ENCODE measurements at places on chromosomes 5 and 9. TPM values are rescaled to one million over a fixed set of nuclear protein-coding genes. Genes with fewer than 3 reads are reported as not detected.

GRCh38 chr9:18297056-18297841 lies 176.7 kb upstream of the ADAMTSL1 start:
- no peak overlapping the region for H3K4me3 ChIP-seq
- no peaks in the 10 kb centered on the region for H3K36me3 ChIP-seq
- DNase-seq = no peak

- H3K4me1 ChIP-seq = no peaks in the 10 kb centered on the region
- peak; percentile 18 for DNase-seq
- no peak overlapping the region for H3K4me3 ChIP-seq
- no peak overlapping the region for H3K27ac ChIP-seq
- H3K27me3 ChIP-seq = no peaks in the 10 kb centered on the region
Measured at GRCh38 chr9:112711050-112711689, 6.7 kb downstream of the INIP start.

DNA sequence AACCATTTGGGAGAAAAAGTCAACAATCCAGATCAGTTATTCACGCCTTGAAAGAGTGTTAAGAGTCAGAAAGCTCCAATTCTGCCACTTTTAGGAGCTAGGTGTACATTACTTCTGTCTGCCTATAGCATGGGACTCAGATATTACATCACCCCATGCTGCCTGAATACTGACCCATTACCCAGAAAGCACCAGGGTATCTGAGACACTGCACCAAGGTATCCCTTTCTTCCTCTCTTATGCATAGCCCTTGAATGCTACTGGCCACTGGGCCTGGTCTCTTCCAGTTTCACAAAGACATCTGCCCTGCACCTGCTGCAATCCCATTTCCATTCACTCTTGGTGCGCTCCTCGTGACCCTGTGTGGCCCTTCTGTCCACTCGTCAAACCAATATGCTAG lies 2.6 kb downstream of the STRBP start:
- no peaks in the 10 kb centered on the region for H3K27me3 ChIP-seq
- H3K36me3 ChIP-seq = no peaks in the 10 kb centered on the region
- no peak for DNase-seq

GRCh38 chr9:18319918-18320445 lies 154.0 kb upstream of the ADAMTSL1 start:
- H3K4me3 ChIP-seq = no peak overlapping the region
- DNase-seq = no peak
- no peaks in the 10 kb centered on the region for H3K4me1 ChIP-seq

GRCh38 chr5:16924206-16924605 lies 11.9 kb downstream of the MYO10 start:
- H3K36me3 ChIP-seq = no peaks in the 10 kb centered on the region
- peak overlapping the region; percentile 64 for H3K27ac ChIP-seq
- DNase-seq = no peak
- H3K4me1 ChIP-seq = peaks cover 18% of the 10 kb centered on the region
- no peak overlapping the region for H3K4me3 ChIP-seq

DNA sequence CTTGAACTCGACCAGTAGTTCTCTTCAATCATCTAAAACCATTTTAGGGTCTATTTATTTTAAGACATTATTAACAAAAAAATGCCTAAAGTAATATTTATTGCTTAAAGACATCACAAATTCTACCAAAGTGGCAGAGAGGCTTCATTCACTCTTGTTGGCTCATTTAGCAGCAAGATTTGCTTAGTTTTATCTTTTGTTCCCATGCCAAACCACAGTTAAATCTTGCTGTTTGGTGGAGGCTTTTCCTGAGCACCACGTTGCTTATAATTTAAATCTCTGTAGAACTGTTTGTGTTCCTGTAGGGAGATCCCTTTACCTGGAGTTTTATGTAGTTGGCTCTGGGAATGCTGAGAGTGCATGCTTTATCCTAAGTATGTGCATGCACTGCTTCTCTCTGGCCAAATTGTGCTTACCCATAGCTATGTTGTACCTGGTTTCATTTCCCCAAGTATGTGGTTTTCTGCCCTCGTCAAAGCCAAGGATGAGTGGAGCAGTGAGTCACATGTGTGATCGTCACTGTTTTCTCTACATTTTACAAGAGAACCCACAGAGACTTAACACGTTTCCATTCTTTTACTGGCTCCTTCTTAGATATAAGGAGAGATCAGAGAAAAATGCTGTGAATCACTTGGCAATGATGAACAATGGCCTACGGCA lies 42.1 kb upstream of the MAST4 start:
- H3K36me3 ChIP-seq = no peaks in the 10 kb centered on the region
- no peak overlapping the region for H3K27ac ChIP-seq
- DNase-seq = no peak
- no peaks in the 10 kb centered on the region for H3K4me1 ChIP-seq

DNA sequence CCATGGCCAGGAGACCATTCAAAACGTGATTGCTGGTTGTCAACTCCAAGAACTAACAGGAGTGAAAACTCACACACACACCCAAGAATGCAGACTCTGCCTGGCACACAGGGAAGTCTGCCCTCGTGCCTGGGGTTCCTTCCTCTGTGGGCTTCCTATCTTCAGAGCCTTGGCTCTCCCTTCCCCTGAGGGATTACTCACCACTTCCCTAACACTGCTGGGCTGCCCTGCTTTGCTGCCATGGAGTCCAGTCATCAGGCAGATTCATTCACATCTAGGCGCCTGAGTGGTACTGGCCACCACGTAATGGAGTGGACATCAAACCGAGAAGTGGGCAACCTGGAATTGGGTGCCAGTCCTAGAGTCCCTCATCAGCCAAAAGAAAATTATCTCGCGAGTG lies 76.4 kb upstream of the PRSS3 start:
- no peak overlapping the region for H3K4me3 ChIP-seq
- no peak overlapping the region for H3K27ac ChIP-seq
- no peak for DNase-seq
- H3K27me3 ChIP-seq = no peaks in the 10 kb centered on the region
- no peaks in the 10 kb centered on the region for H3K36me3 ChIP-seq

DNA sequence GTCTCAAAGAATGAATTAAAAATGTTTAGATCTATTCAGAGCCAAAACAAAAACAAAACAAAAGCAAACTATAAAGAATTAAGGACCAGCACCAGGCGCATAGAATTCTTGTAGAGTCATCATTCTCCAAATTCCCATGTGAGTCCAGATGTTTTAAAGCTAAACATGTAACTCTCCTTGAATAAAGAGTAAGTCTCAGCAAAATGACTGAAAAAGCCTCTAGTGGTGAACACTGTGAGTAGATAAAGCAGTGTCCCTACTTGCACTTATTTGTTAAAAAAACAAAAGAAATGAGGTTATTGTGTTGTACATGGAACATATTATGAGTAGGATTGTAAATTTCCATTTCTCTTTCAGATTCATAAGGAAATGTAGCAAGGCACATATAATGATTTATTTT lies 44.0 kb downstream of the NNT start:
- no peaks in the 10 kb centered on the region for H3K4me1 ChIP-seq
- DNase-seq = no peak
- H3K36me3 ChIP-seq = no peaks in the 10 kb centered on the region
- no peaks in the 10 kb centered on the region for H3K27me3 ChIP-seq

GRCh38 chr9:90455316-90455715 lies 187.3 kb downstream of the DIRAS2 start:
- H3K36me3 ChIP-seq = no peaks in the 10 kb centered on the region
- H3K4me1 ChIP-seq = no peaks in the 10 kb centered on the region
- H3K4me3 ChIP-seq = no peak overlapping the region

The SLC25A2 gene
- 0.67 TPM for total RNA-seq

The TSSK1B gene
- not detected for total RNA-seq

The EQTN gene
- not detected for total RNA-seq

DNA sequence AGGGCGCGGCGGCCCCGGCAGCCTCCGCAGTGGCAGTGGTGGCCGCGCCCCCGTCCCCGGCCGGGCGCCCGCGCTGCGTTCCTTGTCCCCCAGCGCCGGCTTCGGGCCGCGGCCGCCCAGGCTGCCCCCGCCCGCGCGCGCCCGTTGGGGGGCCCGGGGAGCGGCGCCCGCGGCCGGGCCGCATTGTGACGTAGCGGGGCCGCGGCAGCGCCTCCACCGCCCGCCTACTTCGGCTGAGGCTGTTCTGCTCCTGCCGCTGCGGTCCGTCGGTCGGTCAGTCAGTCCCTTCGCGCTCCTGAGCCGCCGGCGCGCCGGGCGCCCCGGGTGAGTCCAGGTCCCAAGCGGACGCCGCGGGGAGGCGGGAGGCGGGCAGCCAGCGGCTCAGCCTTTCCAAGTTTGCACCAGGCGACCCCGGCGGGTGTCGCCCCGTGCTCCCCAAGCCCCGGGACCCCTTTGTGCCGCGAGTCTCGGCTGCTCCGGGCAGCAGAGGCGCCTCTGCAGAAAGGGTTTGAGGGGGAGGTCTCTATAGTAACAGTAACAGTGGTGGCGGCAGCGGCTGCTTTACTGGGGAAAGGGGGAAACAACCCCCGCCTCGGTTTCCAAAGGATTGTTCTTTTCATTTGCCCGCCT lies at the start of gene SNCAIP:
SNCAIP (plus strand) TSS at position 277 of the 630 bp plus-strand sequence. CDS start 78,898 bp downstream, outside the sequence.
- H3K4me3 ChIP-seq = peak within 1 kb of the TSS; percentile 43
- no peaks in the 10 kb centered on the region for H3K4me1 ChIP-seq
- H3K36me3 ChIP-seq = no peaks in the 10 kb centered on the region

The ZDHHC11B gene
- total RNA-seq = 1.00 TPM

The PLPP1 gene
- total RNA-seq = 57.9 TPM

GRCh38 chr9:96612105-96612965 lies 7.3 kb downstream of the CDC14B start:
- no peaks in the 10 kb centered on the region for H3K36me3 ChIP-seq
- no peaks in the 10 kb centered on the region for H3K27me3 ChIP-seq
- peak overlapping the region; percentile 77 for H3K27ac ChIP-seq
- H3K4me1 ChIP-seq = peaks cover 38% of the 10 kb centered on the region

DNA sequence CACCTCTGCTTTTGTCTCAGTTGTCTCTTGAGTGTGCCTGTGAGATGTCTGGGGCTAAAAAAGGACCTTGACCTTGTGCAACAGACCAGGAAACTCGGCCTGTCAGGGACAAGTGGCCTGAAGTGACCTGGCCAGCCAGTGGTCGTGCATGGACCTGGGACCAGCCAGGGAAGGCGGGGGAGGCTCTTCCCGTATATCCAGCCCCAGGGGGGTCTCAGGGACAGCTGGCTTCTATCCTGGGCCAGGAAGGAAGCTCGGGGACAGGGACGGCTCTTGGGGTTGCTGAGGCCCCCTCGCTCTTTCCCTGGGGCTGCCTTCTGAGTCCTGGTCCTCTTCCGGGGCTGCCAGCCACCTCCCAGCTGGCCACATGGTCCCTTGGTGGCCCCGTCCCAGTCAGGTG lies 3.2 kb upstream of the ADAMTSL2 start:
- no peaks in the 10 kb centered on the region for H3K27me3 ChIP-seq
- H3K4me3 ChIP-seq = no peak overlapping the region
- H3K4me1 ChIP-seq = peaks cover 8% of the 10 kb centered on the region
- DNase-seq = no peak

The NIM1K gene
- total RNA-seq = not detected

GRCh38 chr5:107461770-107462169 lies 209.0 kb downstream of the EFNA5 start:
- H3K4me1 ChIP-seq = peaks cover 22% of the 10 kb centered on the region
- no peaks in the 10 kb centered on the region for H3K27me3 ChIP-seq
- no peak overlapping the region for H3K27ac ChIP-seq
- no peaks in the 10 kb centered on the region for H3K36me3 ChIP-seq
- DNase-seq = no peak

DNA sequence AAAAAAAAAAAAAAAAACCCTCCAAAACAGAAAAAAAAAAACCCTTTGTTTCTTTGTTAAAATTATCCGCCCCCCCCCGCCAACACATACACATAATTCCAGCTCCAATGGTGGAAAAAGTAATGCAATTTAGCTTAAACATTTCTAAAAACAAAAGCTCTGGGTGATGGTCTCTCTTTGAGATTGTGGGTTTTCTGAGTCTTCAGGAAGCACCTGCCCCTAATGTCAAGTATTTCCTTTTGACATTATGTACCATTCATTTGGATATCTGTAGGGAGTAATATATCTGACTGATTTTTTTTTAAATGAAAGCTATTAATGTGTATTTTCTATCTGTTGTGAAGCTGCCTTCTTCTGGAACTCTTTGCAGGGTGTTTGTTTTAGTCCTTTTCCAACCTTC lies 389.7 kb downstream of the TAF11L14 start:
- no peak for DNase-seq
- H3K27me3 ChIP-seq = no peaks in the 10 kb centered on the region
- H3K4me3 ChIP-seq = no peak overlapping the region
- no peak overlapping the region for H3K27ac ChIP-seq
- H3K4me1 ChIP-seq = no peaks in the 10 kb centered on the region
- no peaks in the 10 kb centered on the region for H3K36me3 ChIP-seq

DNA sequence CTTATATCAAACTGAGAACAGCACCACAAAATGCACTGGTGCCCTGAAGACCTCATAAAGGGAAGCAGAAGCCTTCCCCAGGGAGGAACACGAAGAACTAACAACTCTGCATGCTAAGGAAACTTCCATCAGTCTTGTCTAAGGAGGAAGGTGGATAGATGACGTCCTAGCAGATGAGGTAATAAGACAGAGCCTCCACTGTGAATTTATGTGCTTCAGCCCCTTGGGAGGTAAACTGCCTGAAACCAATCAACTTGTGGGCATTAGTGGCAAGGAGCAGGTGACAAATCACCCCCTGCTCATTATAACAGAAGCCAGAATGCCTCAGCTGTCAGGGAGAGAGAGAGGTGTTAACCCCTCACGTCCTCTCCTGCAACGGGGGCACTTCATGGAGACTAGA lies 48.9 kb upstream of the SPIN1 start:
- no peaks in the 10 kb centered on the region for H3K27me3 ChIP-seq
- DNase-seq = no peak
- no peaks in the 10 kb centered on the region for H3K36me3 ChIP-seq
- H3K27ac ChIP-seq = no peak overlapping the region
- H3K4me3 ChIP-seq = no peak overlapping the region

DNA sequence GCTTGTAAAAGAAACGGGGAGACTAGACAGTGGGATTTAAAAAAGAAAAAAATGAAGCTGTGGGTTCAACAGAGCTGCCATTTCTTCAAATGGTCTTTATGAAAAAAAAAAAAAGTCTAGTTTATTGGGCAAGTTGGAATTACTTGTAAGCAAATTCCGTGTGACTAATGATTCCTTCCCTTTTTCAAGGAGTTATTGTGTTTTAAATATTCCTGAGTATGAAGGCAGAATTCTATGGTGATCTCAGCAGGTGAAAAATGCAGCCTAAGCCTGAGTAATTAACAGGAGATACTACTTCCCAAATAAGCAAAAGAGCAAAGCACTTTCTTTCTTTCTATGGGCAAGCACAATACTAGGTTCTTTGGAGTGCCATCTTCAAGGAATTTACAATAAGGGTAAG lies 481.9 kb downstream of the ZNF608 start:
- H3K27ac ChIP-seq = no peak overlapping the region
- no peaks in the 10 kb centered on the region for H3K27me3 ChIP-seq
- no peaks in the 10 kb centered on the region for H3K36me3 ChIP-seq
- H3K4me3 ChIP-seq = no peak overlapping the region
- peaks cover 14% of the 10 kb centered on the region for H3K4me1 ChIP-seq
- no peak for DNase-seq

The GNA14 gene
- not detected for total RNA-seq

- H3K4me1 ChIP-seq = no peaks in the 10 kb centered on the region
- no peak overlapping the region for H3K4me3 ChIP-seq
- H3K27ac ChIP-seq = no peak overlapping the region
- no peaks in the 10 kb centered on the region for H3K27me3 ChIP-seq
- no peak for DNase-seq
Measured at GRCh38 chr5:139094154-139095131, 103.7 kb downstream of the SIL1 start.
